NCI-H1105 (cell line): ENCODE measurements at places on chromosomes 5 and 9.

GRCh38 chr9:79013715-79014610 lies 557.8 kb upstream of the TLE4 start:
- DNase-seq: no peak

DNA sequence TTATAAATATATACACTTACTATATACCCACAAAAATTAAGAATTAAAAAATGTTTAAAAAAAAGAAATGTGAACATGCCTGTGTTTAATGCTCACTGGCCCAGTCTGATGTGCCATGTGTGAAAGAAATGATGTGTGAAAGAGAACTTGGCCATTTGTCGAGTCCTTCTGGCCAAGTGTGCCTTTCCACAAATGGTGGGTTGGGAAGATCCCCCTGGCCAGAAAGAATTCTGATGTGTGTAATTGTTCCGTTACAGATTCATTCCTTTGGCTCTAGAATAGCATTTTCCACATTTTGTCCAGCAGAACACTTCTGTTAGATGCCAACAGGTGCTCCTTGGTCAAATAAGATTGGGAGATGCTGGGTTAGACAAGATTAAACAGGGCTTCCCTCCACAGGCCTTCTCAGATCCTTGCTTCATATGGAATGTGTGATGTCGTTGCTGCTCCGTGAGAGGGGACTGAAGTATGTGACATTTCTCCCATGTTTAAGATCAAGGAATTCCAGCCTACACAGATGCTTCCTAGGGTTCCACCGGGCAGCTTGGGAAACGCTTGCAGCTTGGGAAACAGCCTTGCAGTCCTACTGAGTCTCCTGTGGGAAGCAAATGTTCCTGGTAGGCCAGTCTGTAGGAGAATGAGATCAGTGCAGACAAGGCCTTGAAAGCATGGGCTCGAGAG lies 32.1 kb downstream of the GDNF start:
- no peak for DNase-seq

GRCh38 chr5:68533571-68534084 lies 318.1 kb downstream of the PIK3R1 start:
- peak; percentile 77 for DNase-seq

GRCh38 chr5:152560512-152561137 lies 155.5 kb upstream of the NMUR2 start:
- peak; percentile 41 for DNase-seq

GRCh38 chr9:79572608-79573411 lies 1.0 kb downstream of the TLE4 start:
- peak; percentile 18 for DNase-seq

- DNase-seq: peak; percentile 44
Measured at GRCh38 chr9:89243296-89244061, 64.9 kb upstream of the SHC3 start.

GRCh38 chr5:66929995-66930394 lies 266.6 kb downstream of the CD180 start:
- no peak for DNase-seq

DNA sequence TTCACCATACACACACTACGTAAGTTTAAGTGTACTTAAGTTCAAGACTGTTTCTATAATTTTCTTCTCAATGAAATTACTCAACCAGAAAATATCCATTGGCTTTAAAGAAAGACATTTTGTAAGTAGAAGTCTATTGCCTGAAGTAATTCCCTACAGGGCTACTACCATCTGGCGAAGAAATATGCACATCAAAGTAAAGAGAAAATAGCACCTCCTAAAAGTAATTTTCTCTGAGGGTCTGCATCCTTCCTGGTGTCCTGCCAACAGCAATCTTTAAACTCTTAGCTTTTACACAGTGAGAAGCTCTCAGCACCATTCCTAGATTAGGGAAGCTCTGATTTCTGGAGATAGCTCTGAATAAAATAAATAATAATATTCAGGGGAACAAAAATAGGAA lies 498.5 kb upstream of the TYRP1 start:
- DNase-seq: no peak

DNA sequence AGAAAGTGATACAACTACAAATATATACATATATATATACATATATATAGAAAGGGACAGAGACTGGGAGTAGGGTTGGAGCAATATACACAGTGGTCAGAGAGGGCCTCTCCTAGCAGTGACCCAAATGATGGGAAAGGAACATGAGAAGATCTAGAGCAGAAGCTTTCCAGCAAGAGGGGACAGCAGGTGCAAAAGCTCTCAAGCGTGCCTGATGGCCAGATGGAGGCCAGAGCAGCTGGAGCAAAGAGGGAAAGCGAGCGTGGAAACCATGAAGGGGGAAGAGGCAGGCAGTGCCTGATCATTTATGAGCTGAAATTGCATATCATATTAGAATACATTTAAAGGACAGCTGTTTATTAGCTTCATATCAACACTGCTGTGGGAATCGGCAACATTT lies 7.6 kb upstream of the GRPEL2 start:
- no peak for DNase-seq

DNA sequence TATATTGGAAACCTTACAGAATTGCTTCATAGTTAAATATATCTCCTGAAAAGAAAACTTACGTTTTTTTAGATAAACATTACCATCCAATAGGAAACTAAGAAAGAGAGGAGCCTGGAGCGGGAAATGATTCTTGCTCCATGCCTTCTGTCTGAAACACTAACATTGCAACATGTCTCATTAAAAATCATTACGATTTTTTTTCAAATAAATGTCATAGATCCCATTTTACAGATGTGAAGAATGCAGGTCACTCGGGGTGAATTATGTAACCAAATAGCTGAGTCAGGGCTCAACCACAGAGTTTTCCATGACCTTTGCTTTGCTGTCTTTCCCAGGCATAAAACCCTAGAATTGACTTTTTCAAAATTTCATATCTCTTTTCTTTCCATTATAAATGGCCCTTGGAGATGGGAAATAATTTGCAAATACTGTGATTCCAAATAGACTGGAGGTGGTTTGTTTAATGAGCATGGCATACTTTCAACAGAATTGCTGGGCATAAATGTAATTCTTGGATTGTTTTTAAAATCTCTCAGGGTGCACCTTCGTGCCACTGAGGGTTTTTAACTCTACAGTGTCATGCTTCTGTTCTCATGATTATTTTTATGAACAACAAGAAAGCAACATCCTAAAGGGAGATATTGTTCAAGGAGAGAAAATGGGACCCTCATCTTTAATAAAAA lies 302.8 kb downstream of the EBF1 start:
- no peak for DNase-seq

DNA sequence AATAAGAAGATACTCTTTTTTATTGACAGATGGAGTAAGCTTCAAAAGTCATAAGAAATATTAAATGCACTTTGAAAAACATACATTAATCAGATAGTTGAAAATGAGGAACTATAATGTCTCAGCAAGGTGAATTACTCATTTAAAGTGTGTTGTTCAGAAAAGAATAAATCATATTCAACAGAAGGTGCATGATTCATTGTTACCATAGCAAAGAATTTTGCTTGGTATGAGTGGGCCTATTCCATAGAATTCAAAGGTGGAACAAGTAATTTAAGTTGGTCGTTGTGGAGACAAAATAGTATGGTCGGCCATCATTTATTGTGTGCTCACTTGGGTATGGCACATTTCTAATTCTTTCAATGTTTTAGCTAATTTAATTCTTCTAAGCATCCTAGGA lies 1920.2 kb upstream of the CDH9 start:
- no peak for DNase-seq

- DNase-seq: no peak
Measured at GRCh38 chr5:132381614-132382013, 12.1 kb downstream of the SLC22A5 start.

DNA sequence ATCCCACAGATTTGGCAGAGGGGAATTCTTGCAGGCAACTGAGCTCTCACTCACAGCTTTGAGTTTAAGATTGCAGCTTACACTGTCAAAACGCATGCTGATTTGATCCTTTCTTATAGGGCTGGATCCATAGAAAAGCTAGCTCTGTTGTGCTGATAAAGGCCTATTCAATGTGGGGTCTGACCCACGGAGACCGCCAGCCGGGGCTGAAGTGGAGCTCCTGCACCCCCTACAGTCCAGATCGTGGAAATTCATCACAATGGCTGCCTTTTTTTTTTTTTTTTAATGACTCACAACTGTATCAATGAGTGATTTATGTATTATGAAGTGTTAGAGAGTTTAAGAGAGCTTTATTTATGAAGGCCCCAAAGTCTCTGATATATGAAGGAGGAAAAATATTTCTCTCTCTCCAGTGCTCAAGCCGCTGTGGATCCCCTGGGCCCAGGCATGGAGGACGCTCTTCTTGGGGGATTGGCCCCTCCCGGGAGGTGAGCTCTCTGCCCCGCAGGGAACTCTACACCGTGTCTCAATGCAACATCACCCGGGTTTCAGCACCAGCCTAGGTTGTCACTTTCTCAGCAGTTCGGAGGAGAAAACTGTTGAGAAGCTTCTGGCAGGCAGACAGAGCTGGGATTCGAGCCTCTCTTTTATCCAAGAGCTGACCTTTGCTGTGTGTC lies 700.2 kb downstream of the IRX1 start:
- DNase-seq: peak; percentile 27

DNA sequence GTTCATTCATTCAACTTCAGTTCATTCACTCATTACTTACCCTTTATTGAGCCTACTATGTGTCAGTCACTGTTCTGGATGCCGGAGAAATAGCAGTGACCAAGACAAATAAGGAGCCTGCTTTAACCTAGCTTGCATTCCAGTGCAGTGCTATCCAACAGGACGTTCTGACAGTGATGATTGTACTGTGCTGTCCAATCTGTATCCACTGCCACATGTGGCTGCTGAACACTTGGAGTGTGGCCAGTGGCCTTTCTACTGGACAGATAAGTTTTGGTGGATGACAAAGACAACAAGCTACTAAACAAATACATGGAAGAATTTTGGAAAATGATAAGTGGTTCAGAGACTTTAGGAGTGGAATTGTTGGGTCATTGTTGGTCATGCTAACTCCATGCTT lies 33.6 kb downstream of the SUB1 start:
- no peak for DNase-seq

DNA sequence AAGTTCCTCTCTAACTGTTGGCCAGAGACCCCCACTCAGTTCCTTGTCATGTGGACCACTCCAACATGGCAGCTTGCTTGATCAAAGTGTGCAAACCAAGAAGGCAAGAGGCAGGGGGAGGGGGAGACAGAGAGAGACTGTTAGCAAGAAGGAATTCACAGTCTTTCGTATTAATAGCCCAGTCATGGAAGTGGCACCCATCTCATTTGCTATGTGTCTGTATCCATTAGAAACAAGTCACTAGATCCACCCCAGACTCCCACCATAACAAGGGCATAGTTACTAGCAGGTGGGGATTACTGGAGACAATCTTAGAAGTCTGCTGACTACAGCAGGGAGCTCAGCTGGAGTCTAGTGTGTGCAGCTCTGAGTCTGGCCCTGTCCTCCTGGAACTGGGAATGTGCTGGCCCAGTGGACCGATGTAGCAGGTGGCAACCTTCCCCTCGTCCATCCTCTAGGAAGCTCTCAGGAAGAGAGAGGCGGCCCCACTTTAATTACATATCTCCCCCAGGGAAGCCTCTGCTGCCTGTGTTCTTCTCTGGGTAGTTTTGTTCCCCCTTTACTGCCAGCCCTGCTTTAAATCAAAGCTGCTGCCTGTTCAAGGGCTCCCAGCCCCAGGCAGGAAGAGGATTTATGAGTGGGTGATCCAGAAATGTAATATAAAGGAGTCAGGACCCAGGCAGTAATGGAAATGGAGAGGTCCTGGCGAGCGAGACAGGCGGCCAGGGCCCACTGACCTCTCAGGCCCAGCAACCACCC lies 47.8 kb upstream of the ALDH1B1 start:
- no peak for DNase-seq

DNA sequence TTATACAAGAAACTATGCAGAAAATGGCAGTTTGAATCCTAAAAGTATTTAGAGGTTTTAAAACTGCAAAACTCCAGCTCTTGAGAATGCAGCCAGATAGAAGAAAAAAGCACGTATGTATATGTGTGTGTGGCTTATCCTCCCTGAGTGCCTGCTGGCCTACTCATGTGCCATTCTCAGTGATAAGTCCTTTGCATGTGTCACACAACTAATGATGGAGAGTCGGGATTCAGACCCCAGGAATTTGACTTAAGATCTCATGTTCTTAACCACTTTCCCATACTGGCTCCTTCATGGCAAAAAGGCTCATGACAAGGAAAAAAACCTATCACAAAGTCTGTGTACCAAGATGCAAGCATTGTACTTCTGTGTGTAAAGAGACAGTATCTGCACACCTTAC lies 26.6 kb downstream of the SMARCA2 start:
- DNase-seq: no peak

GRCh38 chr9:38235244-38235643 lies 157.3 kb upstream of the ALDH1B1 start:
- DNase-seq: no peak

- no peak for DNase-seq
Measured at GRCh38 chr5:137828180-137828579, 39.5 kb upstream of the MYOT start.

- no peak for DNase-seq
Measured at GRCh38 chr5:132834057-132834456, 3.6 kb upstream of the SHROOM1 start.

DNA sequence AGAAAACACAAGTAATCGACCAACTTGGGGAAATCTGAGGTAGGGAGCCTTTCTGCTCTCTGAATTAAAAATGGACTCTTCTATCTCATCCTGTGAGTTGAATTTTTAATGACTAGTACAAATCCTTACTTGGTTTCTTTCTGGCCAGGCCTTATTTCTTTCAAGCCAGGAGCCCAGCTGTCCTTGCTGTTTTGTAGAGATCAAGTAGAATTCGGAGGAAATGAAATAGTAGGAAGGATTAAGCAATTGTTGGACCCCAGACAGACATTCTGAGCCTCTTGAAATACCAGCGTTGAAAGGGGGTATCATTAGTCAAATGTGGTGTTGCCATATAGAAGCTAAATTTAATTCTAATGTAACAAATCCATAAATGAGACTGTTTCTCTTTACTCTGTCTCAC lies 53.7 kb upstream of the SMIM15 start:
- no peak for DNase-seq

DNA sequence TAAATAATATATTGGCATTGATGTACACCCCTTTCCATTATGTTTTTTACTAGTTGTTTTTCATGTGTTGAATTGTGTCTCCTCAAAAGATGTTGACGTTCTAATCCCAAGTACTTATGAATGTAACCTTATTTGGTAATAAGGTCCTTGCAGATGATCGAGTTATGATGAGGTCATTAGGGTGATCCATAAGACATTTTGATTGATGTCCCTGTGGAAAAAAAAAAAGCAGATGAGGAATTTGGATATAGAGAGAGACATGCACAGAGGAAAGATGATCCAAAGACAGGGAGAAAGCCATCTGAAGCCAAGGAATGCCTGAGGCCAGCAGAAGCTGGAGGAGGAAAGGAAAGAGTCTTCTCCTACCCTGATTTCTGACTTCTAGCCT lies 632.7 kb downstream of the TLR4 start:
- DNase-seq: no peak

DNA sequence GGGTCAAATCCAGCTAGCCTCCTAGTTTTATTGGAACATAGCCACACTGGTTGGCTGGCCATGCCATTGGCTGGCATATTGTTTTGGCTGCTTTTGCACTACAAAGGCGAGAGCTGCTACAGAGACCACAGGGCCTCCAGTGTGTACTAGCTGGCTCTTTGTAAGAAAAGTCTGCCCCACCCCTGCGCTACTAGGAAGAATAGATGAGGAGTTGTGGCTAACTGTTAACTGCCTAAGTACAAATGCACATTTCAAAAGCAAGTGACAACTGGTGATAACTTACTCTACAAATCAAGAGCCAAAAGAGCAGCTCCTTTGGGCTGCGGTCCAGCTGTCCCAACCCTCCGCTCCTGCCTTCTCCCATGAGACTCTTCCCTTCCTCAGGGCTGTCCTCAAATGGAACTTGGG lies 63.9 kb downstream of the SERINC5 start:
- no peak for DNase-seq
